COR-L47 (cell line): ENCODE measurements at places on chromosomes 7 and 10.

DNA sequence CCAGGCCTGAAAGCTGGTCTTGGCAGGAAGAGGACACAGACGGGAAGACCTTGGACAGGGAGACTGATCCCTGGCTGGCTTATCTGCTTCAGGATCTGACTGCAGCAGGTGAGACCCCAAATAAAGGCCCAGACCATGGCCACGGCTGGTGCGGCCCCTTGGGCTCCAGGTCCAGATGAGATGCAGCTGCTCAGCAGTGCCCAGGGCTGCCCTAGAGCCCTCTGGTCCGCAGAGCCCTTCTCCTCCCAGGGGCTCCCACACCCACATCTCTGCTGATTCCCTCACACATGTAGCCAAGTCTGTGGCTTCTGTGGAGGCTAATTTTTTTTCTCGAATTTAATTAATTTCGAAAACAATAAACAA is 46.3 kb downstream of the VIPR2 start:
- DNase-seq = no peak

GRCh38 chr10:14673189-14673861 is 101.4 kb downstream of the FAM107B start:
- no peak for DNase-seq

GRCh38 chr10:106897719-106898118 is 266.8 kb downstream of the SORCS1 start:
- no peak for DNase-seq

- no peak for DNase-seq
Observed at GRCh38 chr10:80491251-80492102, 37.4 kb downstream of the TSPAN14 start.

DNA sequence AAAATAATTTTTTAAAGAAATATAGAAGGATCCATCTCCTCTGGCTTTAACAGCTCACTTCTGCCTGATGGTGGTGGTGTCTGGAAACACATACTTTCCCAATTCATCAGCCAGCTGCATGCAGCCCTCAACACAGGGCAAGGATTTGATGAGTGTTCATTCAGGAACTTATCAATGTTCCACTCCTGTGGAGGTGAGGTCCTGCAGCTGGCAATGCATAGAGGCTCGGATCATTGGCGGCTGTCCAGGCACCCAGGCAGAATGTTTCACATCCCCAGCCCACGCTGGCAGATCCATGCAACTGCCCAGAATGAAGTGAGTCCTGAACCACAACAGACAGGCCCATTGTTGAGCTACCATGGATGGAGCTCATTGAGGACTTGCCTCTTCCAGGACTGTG is 55.2 kb upstream of the KCNMA1 start:
- no peak for DNase-seq

DNA sequence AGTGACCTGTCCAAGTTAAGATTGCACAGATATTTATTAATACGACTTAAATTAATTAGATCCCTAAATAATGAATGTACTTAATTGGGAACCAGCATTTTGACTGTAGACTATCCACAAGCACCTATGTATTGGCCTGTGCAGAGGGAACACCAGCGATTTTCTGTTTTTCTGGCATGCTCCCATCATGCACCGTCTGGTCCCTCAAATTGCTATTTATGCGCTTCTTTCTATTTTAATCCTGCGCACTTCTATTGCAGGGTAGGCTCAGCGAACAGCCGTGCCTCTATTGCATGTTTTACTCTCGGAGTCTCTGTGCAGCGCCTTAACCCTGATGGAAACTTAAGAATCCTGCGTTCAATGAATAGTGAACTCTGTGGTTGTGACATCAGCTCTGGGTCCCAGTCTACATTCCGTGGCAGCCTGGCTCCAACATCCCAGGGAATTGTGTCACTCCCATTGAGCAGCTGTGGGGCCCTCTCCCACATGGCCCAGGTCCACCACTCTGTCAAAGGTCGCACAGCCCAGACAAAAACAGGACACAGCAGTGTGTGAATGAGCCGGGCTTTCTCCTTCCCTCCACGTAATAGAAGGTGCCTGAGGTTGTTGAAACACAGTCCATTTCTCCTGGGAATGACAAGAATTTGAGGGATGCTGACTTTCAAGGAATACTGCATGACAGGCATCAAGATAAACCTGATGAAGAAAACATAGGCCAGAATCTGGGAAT is 239.7 kb upstream of the KLF6 start:
- DNase-seq = no peak

GRCh38 chr7:31748084-31748483 is 61.1 kb downstream of the PPP1R17 start:
- no peak for DNase-seq

DNA sequence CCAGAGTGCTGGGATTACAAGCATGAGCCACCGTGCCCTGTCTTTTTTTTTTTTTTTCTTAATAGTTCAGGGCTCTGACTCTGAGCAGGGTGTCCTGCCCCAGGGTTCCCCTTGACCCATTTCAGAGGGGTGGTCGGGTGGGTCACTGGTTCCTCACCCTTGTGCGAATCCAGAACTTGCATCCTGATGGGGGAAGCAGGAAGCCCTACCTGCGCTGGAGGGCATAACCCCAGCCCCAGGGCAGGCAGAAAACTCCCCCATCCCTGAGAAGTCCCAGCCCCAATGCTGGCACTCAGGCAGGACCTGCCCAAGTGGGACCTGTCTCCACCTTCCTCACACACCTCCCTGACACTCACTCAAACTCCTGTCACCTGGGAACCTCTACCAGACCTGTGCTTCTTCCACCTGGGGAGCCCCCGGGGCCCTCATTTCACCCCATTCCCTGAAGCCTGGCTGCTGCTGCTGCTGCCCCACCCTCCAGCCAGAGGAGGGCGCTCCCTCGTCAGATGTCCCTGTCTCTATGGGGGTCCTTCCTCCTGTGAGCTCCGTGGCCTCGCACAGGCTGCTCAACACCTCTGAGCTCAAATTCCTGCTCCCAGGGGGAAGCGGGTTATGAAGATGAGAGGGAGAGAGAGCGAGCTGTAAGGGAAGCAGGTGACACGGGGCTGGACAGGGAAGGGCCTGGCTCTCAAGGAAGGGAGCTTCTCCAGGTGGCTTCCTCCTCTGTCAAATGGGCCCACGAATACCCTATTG is 15.1 kb upstream of the ZNF273 start:
- no peak for DNase-seq

DNA sequence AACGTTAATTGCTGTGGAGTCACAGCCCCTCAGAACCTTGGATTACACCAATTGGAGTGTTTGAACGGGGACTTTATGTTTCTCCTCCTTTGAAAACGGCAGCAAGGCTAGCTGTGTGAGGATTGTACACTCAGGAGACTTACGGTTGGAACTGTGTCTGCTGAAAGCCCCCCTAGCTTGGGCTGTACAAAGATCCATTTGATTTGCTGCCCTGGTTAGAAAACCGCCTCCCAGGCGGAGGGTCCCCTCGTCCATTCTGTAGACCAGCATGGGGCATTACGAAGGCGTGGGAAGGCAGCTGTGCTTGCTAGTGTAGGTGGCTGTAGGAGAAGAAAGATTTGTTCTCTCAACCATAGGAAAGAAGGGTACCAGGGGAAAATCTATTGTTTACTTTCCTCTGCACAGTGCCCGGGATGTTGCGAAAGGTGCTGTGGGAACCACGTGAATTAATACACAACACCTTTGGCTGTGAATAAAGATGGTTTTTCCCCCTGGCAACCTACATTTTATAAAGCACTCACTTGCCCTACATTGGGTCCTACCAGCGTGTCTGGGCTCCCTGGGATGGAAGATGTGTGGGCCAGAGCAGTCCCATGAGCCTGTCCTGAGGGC is 73.4 kb upstream of the BTBD16 start:
- no peak for DNase-seq

DNA sequence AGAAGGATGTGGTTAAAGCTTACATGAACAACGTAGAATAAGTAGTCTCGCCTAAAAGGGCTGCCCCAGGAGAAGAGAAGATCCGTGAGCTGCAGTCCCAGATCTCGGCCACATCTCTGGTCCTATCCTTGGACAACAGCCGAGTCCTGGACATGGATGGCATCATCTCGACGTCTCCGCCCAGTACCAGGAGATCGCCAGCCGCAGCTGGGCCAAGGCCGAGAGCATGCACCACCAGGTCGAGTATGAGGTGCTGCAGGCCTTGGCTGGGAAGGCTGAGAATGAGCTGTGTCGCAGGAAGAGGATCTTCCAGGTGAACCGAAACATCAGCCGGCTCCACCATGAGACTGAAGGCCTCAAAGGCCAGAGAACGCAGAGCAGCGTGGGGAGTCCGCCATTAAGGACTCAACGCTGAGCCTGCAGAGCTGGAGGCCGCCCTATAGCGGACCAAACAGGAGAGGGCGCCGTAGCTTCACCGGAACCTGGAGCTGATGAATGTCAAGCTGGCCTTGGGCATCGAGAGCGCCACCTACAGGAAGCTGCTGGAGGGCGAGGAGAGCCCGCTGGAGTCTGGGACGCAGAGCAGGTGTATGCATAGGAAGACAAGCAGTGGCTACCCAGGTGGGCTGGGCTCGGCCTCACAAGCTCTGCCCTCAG is 22.2 kb downstream of the LIPK start:
- no peak for DNase-seq

GRCh38 chr10:100995181-100995580 is 4.4 kb upstream of the LZTS2 start:
- DNase-seq = no peak

- no peak for DNase-seq
Observed at GRCh38 chr10:77248104-77248790, 389.4 kb downstream of the KCNMA1 start.

DNA sequence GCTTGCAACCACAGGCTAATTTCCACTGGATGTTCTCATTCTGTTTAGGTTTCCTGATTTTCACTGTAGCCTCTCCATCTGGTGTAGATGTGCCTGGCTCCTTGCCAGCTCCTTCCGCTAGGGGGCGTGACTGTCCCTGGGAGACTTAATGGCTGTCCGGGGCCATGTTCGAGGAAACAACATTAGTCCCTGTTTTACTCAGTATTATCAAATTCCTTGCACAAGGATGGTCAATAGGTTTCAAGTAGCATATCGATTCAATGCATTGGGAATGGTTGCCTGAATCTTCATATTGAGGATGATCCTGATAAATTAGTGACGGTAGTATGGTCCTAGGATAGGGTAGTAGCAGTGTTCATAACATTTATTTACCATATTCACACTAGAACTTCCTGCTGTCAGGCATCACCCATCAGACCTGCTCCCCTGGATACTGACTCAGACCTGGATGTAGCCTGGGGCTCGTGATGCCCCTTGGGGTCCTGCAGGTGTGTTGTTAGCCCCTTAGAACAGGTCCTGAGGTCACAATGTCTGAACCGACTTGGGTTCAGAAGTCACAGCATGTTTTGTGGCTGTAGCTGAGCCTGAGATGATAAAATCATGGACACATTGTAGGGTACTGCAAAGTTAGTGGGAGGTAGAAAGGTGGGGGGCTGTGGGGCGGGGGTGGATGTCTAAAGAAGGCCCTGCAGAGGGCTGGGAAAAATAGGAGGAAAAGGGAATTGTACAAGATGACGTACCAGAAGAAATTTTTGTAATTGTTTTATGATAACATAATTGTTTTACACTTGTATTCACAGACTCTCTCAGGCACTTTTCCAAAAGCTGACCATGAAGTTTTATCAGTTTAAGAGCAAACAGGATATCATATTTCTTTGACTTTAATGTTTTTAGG is 8.9 kb upstream of the EXOC6 start:
- no peak for DNase-seq

GRCh38 chr7:42262964-42263363 is 26.0 kb upstream of the GLI3 start:
- no peak for DNase-seq

DNA sequence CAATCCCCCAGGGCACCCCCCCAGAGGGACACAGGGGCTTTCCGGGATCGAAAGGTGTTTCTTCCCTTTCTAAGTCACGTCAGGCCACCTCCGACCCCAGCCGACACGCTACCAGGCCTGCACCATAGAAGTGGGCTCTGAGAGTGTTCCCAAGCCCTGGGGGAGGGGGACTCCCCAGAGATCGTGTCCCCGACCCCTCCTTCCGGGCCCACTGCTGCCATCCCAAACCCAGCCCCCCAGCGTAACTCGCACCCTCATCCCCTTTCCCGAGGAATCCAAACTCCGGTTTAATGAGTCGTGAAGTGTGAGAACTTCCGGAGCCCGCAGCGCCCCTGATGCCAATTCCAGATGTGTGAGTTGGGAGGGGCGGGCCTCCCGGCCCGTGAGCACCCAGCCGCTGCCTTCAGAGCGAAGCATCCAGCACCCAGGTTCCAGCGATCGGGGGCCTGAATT is 11.3 kb downstream of the UNCX start:
- DNase-seq = no peak

DNA sequence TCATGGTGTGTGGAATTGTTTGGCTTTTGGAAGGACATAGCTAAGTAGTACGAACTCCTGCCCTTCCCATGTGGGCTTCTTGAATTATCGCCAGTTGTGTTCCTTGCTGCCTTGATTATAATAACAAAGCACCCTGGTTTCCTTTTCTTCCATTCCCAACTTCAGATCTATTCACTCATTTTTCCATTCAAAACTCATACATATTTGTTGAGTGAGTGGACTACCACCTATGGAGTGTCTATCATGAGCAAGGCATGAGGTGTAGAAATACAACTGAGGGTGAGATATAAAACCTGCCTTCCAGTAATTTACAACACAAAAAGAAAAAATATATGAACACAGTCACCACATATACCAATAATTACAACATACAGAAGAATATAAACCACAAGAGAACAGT is 4.9 kb upstream of the COL17A1 start:
- no peak for DNase-seq

GRCh38 chr7:19948160-19948559 is 174.7 kb upstream of the TMEM196 start:
- no peak for DNase-seq

- no peak for DNase-seq
Observed at GRCh38 chr7:81186691-81187090, 267.8 kb upstream of the SEMA3C start.

DNA sequence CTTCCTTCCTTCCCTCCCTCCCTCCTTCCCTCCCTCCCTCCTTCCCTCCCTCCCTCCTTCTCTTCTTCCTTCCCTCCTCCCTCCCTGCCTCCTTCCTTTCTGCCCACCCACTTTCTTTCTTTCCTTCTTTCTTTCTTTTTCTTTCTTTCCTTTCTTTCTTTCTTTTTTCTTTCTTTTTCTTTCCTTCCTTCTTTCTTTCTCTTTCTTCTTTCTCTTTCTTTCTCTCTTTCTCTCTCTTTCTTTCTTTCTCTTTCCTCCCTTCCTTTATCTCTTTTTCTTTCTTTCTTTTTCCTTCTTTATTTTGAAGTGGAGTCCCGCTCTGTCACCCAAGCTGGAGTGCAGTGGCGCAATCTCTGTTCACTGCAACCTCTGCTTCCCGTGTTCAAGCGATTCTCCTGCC is 33.7 kb upstream of the GTF2IRD1 start:
- no peak for DNase-seq

GRCh38 chr10:51765284-51765971 is 66.0 kb upstream of the CSTF2T start:
- DNase-seq = no peak

DNA sequence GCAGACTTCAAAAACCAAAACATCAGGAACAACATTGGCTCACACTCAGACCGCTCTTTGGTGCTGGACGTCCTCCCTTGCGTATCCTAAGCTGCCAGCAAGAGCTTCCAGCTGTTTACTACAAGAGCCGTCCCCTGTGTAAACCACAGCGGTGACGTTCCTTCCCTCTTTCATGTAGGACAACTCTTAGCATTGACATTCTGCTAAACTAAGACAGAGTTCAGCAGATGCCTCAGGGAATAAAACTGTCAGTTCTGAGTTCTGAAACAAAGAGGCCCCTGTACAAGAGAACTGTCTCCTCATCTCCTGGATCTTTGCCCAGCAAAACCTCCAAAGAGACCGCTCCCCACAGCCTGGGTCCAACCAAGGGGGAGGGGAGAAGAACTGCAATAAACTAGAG is 57.8 kb upstream of the OPALIN start:
- DNase-seq = no peak
